Common myeloid progenitor, CD34-positive (primary cell): ENCODE measurements at places on chromosomes 1 and 21.

GRCh38 chr21:44556879-44557278 is 1.7 kb downstream of the KRTAP10-3 start:
- H3K4me1 ChIP-seq, result no peaks in the 10 kb centered on the region
- peaks cover 18% of the 10 kb centered on the region for H3K27me3 ChIP-seq
- H3K27ac ChIP-seq, result no peak overlapping the region
- no peak for DNase-seq
- H3K4me3 ChIP-seq, result no peak overlapping the region

- DNase-seq, result no peak
- H3K4me1 ChIP-seq, result peaks cover 5% of the 10 kb centered on the region
- H3K27me3 ChIP-seq, result no peaks in the 10 kb centered on the region
- H3K27ac ChIP-seq, result no peak overlapping the region
- no peak overlapping the region for H3K4me3 ChIP-seq
- H3K36me3 ChIP-seq, result no peaks in the 10 kb centered on the region
These were observed 31.1 kb downstream of the KPNA6 start for GRCh38 chr1:32138965-32139364.

DNA sequence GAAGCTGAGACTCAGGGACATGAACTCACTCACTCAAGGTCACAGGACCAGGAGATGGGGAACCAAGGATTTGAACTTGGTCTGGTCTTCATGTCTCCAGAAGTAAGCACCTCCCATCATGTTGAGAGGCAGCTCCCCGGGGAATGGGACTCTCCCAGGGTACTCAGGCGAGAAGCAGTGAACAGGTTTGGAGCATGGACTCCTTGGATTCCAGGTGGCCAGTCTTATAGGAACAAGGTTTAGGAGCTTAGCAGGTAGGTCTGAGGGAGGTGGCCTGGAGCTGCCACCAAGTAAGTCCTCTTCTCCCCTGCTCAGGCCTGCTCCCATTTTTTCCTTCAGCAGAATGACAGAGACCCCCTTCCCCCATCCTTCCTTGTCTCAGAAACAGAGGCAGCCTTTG is 14.9 kb upstream of the ARHGEF10L start:
- H3K27me3 ChIP-seq, result peaks cover 10% of the 10 kb centered on the region
- DNase-seq, result no peak
- H3K36me3 ChIP-seq, result no peaks in the 10 kb centered on the region

DNA sequence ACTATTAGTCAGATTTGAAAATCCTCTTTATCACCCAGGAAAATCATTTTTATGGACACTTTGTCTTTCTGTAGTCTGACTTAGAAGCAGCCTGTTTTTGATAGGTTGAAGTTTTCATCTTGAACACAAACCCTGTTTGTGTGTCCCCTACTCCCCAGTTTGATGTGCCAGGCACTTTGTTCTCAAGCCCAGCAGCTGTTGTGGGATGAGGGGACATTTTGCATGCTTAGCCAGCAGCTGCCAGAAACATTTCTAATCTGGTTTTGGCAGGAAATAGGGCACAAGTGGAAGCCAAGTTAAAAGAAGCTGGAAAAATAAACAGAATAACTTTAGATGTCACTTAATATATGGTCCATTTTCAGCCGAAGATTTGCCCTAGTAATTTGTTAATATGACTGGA is 29.9 kb downstream of the ACTN2 start:
- no peak overlapping the region for H3K4me3 ChIP-seq
- H3K36me3 ChIP-seq, result no peaks in the 10 kb centered on the region
- no peak overlapping the region for H3K27ac ChIP-seq
- no peak for DNase-seq
- H3K4me1 ChIP-seq, result no peaks in the 10 kb centered on the region

GRCh38 chr1:159915571-159916241 is 9.6 kb downstream of the TAGLN2 start:
- DNase-seq, result no peak
- peaks cover 48% of the 10 kb centered on the region for H3K36me3 ChIP-seq
- H3K27me3 ChIP-seq, result no peaks in the 10 kb centered on the region
- peak overlapping the region; percentile 7 for H3K27ac ChIP-seq

DNA sequence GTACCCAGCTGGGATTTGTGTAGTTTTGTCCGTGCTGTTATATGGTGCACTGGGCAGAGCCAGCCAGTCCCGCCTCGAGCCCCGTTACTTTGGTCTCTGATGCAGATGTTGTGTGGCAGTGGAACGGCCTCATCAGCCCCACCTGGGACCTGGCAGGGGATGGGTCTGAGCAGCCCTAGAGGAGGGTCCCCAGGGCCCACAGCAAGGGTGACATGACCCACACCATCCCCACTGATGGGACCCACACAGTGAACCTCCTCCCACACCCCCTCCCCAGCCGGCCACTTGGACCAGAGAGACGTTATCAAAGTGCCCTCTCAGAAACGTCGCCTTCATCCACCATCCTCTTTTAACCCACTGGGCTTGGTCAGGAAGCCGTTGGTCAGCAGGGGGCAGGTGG is 42.0 kb upstream of the PCBP3 start:
- H3K4me1 ChIP-seq, result peaks cover 1% of the 10 kb centered on the region
- H3K36me3 ChIP-seq, result no peaks in the 10 kb centered on the region
- DNase-seq, result no peak
- H3K4me3 ChIP-seq, result no peak overlapping the region
- no peak overlapping the region for H3K27ac ChIP-seq

GRCh38 chr1:156795787-156796186 is 20.9 kb downstream of the SH2D2A start:
- H3K27ac ChIP-seq, result no peak overlapping the region
- peaks cover 92% of the 10 kb centered on the region for H3K36me3 ChIP-seq
- no peaks in the 10 kb centered on the region for H3K4me1 ChIP-seq
- no peak overlapping the region for H3K4me3 ChIP-seq

DNA sequence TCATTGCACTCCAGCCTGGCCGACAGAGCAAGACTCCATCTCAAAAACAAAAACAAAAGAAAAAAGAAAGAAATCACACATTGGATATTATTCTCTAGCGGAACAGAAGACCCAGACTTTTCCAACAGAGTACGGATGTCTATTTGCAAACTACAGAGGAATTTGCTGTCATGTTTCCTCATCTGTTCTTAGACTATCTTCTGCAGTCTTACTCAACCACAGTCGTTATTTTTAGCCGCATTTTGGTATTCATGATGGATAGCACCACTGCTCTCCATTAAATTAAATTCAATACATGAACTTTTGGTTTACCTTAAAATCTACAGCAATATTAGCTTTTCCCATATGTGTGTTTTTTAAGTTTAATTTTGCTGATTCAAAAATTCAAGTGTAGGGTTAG is 14.2 kb upstream of the HEATR1 start:
- no peaks in the 10 kb centered on the region for H3K4me1 ChIP-seq
- no peak overlapping the region for H3K27ac ChIP-seq
- H3K4me3 ChIP-seq, result no peak overlapping the region
- DNase-seq, result no peak
- H3K27me3 ChIP-seq, result no peaks in the 10 kb centered on the region

DNA sequence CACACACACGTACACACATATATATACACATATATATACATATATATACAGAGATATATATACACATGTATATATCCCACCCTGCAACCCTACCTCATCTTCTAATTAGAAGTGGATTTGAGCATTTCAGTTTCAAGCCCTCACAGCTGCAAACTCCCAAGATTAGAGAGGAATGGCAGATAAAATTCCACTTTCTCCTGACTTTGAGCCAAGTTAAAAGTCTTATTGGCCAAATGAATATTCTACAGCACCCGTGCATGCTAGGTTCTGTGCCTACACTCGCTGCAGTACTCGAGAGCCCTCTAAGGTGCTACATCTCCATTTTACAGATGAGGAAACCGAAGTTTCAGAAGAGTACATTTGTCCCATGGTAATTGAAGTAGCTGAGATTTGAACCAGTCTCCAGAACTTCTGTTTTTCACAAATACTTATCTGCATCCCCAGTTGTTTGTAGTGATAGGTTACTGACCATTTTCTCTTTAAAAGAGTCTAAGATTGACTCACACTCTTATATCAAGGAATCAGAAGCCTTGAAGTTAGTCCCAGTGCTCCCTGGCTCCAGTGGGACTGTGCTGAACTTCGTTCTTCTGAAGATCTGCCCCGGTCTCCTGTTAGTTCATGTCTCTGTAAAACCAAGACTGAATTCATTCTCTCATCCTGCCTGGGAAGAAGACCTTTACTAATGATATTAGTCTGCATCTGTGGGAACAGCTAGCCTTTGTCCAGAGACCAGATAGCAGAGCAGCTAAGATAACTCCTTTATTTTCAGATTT is 292.1 kb downstream of the TM2D1 start:
- no peaks in the 10 kb centered on the region for H3K27me3 ChIP-seq
- H3K36me3 ChIP-seq, result no peaks in the 10 kb centered on the region
- peaks cover 13% of the 10 kb centered on the region for H3K4me1 ChIP-seq
- no peak overlapping the region for H3K27ac ChIP-seq
- no peak overlapping the region for H3K4me3 ChIP-seq

DNA sequence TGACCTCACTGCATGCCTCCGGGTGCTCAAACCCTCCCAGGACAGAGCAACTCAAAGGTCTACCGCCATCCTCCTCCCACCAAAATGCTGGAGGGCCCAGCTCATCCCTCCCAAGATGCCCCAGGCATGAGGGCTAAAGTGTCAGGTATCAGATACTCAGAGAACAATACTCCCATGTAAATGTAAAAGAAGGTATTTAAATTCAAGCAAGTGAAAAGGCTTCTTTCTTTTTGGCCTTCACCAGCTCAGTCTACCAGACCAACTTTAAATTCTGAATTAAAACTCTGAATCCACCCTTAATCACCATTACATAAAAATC is 3.0 kb downstream of the PARP1 start:
- no peak for DNase-seq
- H3K4me3 ChIP-seq, result no peak overlapping the region
- H3K36me3 ChIP-seq, result peaks cover 30% of the 10 kb centered on the region
- H3K27ac ChIP-seq, result peak overlapping the region; percentile 43
- no peaks in the 10 kb centered on the region for H3K27me3 ChIP-seq

- no peaks in the 10 kb centered on the region for H3K27me3 ChIP-seq
- H3K4me3 ChIP-seq, result no peak overlapping the region
- no peaks in the 10 kb centered on the region for H3K4me1 ChIP-seq
- H3K36me3 ChIP-seq, result no peaks in the 10 kb centered on the region
These were observed 375.4 kb downstream of the NUF2 start for GRCh38 chr1:163697137-163697536.

DNA sequence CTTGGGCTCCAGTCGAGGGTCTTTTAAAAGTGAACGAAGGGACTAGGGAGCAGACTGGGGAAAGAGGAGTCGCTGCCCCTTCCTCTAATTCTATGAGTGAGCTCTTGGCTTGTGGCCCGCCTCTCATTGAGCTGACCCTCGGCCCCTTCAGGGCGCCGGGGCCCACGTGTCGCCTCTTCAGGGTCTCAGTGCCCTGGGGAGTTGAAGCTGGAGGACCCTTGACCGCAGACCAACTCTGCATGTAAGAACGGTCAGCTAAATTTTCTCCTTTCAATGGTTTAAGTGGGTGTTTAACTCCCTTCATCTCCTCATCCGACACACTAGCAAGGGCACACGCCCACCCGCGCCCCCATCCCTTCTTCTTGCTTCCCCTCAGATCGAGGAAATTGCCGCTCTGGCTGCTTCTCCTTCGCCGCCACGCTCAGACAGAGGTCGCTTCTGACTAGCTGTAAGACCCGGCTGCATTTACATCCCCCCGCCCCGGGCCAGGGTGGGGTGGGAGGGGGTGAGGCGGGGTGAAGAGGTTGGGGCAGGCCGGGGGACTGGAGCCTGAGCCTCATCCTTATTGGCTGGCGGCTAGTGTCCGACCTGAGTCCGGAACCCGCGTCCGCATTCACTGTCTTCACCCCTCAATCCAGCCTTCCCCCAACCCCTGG is 10.9 kb downstream of the NR5A2 start:
- peaks cover 58% of the 10 kb centered on the region for H3K4me1 ChIP-seq
- H3K4me3 ChIP-seq, result peak overlapping the region; percentile 67
- peak; percentile 67 for DNase-seq
- no peaks in the 10 kb centered on the region for H3K36me3 ChIP-seq
- H3K27ac ChIP-seq, result no peak overlapping the region
- H3K27me3 ChIP-seq, result peaks cover 71% of the 10 kb centered on the region

DNA sequence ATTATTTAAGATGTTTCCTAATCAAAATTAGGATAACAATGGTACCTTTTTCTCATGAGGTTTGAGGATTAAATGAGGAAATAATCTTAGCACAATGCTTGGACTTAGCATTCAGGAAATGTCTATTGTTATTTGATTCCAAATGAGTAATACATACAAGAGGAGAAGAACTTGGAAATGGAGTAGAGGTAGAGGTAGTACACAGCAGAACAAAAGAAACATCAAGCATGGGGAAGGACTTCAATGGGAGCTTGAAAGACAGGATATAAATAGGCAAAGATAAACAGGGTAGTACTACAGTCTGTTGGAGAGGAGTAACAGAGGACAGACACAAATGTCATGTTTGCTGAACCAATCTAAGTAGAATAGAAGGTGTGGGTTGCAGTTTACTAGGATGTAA is 59.5 kb upstream of the RGS2 start:
- no peaks in the 10 kb centered on the region for H3K36me3 ChIP-seq
- H3K4me3 ChIP-seq, result no peak overlapping the region
- H3K27me3 ChIP-seq, result no peaks in the 10 kb centered on the region
- H3K27ac ChIP-seq, result no peak overlapping the region
- no peak for DNase-seq

- no peaks in the 10 kb centered on the region for H3K36me3 ChIP-seq
- DNase-seq, result no peak
- H3K4me1 ChIP-seq, result peaks cover 5% of the 10 kb centered on the region
- H3K27ac ChIP-seq, result no peak overlapping the region
- no peak overlapping the region for H3K4me3 ChIP-seq
These were observed 3.9 kb downstream of the S100B start for GRCh38 chr21:46600978-46601377.

GRCh38 chr1:246784621-246785493 is 60.6 kb downstream of the SCCPDH start:
- H3K4me1 ChIP-seq, result peaks cover 6% of the 10 kb centered on the region
- no peaks in the 10 kb centered on the region for H3K27me3 ChIP-seq
- H3K36me3 ChIP-seq, result peaks cover 16% of the 10 kb centered on the region
- peak overlapping the region; percentile 17 for H3K27ac ChIP-seq
- peak overlapping the region; percentile 62 for H3K4me3 ChIP-seq

- no peak for DNase-seq
- H3K4me1 ChIP-seq, result peaks cover 25% of the 10 kb centered on the region
- no peaks in the 10 kb centered on the region for H3K27me3 ChIP-seq
- H3K27ac ChIP-seq, result no peak overlapping the region
These were observed 109.4 kb downstream of the KIF26B start for GRCh38 chr1:245264226-245264625.

DNA sequence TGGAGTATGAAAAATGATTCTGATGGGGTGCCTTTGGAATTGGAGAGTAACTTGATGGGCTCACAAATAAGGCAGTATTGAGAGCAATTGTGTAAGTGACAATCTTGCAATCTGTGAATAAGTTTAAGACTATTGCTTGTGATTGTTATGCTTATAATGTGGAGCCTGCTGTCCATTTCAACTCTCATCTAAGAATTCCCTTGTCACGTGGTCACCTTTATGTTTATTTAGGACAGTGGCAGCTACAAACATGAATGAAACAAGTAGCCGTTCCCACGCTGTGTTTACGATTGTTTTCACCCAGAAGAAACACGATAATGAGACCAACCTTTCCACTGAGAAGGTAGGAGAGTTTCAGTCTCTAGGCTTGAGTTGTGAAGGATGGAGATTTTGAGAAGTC is 57.6 kb downstream of the KIF1B start:
- no peak overlapping the region for H3K27ac ChIP-seq
- H3K27me3 ChIP-seq, result no peaks in the 10 kb centered on the region
- H3K36me3 ChIP-seq, result no peaks in the 10 kb centered on the region
- no peaks in the 10 kb centered on the region for H3K4me1 ChIP-seq
- H3K4me3 ChIP-seq, result no peak overlapping the region
- DNase-seq, result no peak
